ENCODE measurements at places on chromosomes 3 and 15.

- DNase-seq: no peak
Measured at GRCh38 chr3:184290331-184290730, 8.7 kb upstream of the PSMD2 start.

DNA sequence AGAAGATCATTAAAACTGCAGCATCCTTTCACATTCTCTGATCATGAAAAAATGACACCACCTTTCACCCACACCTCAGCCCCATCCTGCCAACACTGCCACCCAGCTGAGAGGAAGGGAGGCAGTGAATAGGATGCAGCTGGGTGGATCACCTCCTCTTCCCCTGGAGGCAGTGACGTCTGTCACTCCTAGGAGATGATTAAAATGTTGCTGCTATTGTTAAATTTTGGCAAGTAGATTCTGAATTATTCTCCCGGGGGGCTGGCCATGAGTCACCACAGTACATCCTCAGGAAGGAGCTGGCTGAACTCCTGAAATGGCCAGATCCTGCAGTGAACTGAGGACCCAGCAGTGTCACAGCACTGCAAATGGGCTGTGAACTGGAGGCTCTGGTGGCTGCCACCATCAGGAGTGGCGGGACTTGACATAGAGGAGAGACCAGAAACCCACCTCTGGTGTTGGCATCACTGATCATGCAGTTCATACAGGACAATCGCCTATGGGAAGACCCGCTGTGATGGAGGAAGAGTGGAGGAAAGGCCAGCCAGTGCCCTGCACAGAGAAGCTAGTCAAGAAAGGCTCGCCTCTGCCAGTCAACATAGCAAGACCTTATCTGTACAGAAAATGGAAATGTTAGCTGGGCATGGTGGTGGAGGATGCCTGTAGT is 199.1 kb downstream of the FAM43A start:
- no peak for DNase-seq

DNA sequence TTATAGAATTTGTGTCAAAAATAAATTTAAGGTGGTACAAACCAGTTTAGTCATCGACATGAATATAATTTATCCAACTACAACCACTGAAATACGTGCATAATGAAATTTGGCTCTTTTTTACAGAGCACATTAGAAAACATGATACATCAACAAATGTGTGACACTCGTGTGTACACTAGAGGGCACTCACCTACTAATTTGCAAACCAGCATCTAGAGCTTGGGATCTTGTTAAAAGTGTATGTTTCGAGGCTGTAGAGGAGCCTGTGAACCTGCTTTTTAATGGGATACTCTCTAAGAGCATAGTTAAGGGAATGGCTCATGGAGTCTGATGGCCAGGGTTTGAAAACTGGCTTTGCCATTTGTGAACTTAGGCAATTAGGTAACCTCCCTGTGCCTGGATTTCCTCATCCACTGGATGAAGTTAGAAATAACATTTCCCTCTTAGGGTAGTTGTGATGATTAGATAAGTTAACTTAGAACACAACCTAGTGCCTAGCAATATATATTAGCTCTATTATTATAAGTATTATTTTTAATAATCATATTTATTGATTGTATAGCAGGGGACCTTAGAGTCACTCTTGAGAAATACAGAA is 8.8 kb upstream of the CPOX start:
- DNase-seq: no peak

DNA sequence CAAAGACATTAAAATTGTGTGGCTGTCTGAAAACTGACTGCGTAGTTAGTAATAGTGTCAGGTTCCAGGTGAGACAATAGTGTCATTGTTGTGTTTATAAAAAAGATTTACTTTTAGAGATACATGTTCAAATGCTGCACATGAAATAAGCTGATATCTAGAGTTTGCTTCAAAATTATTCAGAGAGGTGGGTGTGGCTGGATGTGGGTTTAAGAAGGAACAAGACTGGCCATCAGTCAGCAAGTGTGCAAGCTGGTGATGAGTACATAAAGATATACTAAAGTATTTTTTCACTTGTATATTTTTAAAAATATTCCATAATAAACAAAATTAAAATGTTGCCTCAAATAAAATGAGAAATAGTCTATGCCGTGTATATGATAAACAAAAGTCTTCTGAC is 190.6 kb downstream of the ARRDC4 start:
- no peak for DNase-seq

DNA sequence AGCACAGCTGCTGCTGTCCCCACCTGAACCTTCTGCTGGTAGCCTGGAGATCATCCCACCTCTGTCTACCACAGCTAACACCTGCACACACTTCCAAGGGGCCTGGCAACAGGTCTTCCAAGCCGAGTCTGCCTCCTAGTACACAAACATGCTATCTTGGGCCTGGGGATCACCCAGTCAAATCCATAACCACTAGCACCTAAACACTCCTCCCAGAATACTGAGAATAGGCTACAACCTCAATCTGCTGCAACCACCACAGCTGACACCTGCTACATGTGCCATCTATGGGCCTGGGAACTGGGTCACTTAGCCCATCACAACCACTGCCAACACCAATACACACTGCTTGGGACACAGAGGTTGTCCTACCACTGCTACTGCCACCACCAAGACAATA is 362.8 kb upstream of the ARPP21 start:
- no peak for DNase-seq
